ENCODE measurements at places on chromosomes 6 and 20. TPM values are rescaled to one million over a fixed set of nuclear protein-coding genes. Genes with fewer than 3 reads are reported as not detected.
A peak's percentile ranks its signal among the peaks of the same experiment; 100 is the strongest.

Gene HACE1
- polyA plus RNA-seq: 3.4 TPM

Gene BNIP5
- polyA plus RNA-seq: not detected

Gene EPHA7
- polyA plus RNA-seq: 0.29 TPM

Gene HLA-DMB
- 3.0 TPM for polyA plus RNA-seq

Gene GTSF1L
- not detected for polyA plus RNA-seq

Gene PKIB
- polyA plus RNA-seq: 0.67 TPM

Gene WASF1
- polyA plus RNA-seq: 12.8 TPM

Gene RIN2
- polyA plus RNA-seq: 22.4 TPM

Gene ANGPT4
- polyA plus RNA-seq: 0.03 TPM

Gene ACSS1
- 8.1 TPM for polyA plus RNA-seq

Gene CCN5
- 11.1 TPM for polyA plus RNA-seq

Gene FAM83D
- polyA plus RNA-seq: 58.3 TPM

Gene PTK6
- 2.2 TPM for polyA plus RNA-seq

Gene PTCHD4
- 0.15 TPM for polyA plus RNA-seq

DNA sequence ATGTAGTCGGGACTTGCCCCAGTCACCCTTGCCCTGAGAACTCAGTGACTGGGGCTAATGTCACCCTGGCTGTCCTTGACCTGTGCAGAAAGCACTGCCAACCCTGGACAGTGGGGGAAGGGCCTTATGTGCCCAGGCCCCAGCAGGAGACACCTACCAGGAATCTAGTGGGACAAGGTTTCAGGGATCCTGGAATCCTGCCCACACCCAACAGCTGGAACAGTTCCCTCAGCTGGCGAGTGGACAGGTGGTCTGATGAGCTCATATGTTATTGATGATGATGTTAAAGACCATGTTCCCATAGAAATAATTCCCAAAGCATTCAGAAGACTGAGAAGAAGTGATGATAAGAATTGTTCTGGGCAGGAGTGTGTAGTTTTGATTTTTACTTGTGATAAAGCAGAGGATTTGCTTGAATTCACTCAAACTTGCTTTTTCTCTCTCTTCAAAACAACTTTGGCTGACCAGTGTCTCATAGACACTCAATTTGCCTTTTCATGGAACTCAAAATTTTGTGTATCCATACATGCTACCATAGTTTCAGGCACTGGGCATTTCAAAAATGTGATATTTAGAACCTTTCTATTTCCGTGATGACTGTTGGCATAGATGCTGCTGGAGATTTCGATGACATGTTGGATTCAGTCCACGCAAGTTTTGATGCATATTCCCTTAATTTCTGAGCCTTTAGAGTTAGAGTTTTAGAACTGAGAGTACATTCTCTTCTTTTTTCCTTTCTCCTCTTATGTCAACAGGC is 79.3 kb downstream of the SLC22A3 start:
- DNase-seq: no peak

- DNase-seq: no peak
Observed at GRCh38 chr6:107443608-107444267, 15.6 kb downstream of the PDSS2 start.

DNA sequence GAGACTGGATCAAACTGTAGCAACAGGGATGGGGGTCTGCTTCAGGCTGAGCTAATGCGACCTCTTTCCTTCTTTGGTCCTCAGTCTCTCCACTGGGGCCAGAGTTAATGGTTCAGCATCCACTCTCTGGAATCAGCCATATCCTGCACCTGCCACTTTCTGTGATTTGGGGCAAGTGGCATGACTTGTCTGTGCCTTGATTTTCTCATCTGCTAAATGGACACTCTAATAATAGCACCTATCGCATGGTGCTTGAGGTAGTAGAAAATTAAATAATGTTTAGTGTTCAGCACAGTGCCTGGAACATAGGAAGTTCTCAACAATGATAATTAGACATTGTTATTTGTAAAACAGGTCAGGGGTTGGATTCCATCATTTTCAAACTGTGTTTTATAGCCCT is 6.3 kb downstream of the XKR7 start:
- no peak for DNase-seq

GRCh38 chr20:10448270-10449156 is 13.4 kb downstream of the SLX4IP start:
- DNase-seq: no peak

DNA sequence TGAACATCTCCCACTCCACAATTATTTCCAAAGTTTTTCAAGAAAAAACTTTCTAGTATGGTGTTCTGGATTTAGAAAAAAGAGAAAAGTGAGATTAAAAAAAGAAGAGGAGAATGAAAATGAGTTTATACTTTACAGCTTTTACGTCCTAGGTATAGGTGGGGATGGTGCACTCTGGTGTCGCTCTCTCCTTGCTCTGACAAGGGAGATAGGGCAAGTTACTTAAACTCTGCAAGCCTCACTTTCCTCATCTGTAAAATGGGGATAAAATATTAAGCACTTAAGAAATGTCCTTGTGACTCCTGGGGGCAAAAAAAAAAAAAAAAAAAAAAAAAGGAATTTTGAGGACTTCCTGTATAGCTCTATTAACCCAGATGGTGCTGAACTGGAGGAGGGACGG is 4.5 kb upstream of the MAS1 start:
- no peak for DNase-seq

- no peak for DNase-seq
Observed at GRCh38 chr6:24692003-24692402, 25.1 kb downstream of the ACOT13 start.

DNA sequence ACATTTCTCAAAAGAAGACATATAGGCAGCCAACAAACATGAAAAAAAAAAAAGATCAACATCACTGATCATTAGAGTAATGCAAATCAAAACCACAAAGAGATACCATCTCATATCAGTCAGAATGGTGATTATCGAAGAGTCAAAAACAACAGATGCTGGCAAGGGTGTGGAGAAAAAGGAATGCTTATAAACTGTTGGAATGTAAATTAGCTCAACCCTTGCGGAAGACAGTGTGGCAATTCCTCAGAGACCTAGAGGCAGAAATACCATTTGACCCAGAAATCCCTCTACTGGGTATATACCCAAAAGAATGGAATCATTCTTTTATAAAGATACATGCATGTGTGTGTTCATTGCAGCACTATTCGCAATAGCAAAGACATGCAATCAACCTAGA is 303.8 kb upstream of the THEMIS start:
- no peak for DNase-seq

DNA sequence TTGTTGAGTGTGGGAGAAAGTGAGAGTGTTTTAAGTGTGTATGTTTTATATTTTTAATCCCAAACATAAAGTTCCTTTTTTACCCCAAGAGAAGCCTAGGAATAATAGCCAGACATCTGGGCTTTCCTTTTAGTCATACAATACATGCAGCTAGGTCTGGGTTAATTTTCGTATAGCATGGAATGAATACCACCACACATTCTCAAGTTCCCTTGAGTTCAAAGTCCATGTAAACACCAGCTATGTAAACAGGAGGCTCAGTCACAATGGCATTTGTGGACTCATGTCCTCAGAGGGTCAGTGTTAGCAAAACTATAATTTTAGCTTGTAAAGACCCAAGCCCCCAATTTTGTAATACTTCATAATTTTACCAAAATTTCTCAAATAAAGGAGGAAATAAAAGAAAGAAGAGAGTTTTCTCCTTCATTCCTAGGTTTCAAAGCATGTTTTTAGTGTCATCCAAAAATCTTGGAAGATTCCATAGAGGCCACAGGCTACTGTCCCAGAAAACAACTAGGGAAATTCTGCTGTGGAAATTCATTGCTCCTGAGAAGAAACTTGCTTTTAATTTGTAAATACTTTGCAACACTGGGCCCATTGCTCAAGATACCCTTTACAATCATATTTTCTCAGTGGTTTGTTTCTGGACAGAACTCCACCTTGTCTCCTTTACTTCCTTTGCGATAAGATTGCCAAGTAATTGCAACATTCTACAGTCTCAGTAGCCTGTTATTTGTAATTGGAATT is 671.2 kb downstream of the COL12A1 start:
- DNase-seq: peak; percentile 59

- no peak for DNase-seq
Observed at GRCh38 chr20:9279918-9280401, 211.1 kb downstream of the PLCB4 start.

DNA sequence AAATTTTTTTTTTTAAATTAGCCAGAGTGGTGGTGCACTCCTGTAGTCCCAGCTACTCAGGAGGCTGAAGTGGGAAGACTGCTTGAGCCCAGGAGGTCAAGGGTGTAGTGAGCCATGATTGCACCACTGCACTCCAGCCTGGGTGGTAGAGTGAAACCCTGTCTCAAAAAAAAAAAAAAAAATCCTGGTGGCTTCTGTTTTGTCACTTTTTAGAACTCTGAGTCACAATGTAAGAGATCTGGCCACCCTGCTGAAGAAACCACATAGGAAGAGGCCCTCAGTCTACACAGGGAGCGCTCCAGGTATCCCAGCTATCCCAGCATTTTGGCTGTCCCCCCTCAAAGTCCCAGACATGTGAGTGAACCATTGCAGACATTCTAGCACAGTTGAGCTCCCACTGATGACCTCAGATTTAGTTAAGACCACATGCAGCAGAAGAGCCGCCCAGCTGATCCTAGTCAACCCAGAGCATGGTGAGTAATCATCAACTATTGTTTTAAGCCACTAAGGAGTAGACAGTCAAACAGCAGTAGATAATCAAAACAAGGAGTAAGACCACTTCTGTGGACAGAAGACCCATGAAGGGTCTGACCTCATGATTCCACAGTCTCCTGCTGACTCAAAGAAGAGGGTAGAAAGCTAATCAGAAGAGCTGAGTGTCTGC is 12.7 kb upstream of the ARFGEF2 start:
- no peak for DNase-seq

DNA sequence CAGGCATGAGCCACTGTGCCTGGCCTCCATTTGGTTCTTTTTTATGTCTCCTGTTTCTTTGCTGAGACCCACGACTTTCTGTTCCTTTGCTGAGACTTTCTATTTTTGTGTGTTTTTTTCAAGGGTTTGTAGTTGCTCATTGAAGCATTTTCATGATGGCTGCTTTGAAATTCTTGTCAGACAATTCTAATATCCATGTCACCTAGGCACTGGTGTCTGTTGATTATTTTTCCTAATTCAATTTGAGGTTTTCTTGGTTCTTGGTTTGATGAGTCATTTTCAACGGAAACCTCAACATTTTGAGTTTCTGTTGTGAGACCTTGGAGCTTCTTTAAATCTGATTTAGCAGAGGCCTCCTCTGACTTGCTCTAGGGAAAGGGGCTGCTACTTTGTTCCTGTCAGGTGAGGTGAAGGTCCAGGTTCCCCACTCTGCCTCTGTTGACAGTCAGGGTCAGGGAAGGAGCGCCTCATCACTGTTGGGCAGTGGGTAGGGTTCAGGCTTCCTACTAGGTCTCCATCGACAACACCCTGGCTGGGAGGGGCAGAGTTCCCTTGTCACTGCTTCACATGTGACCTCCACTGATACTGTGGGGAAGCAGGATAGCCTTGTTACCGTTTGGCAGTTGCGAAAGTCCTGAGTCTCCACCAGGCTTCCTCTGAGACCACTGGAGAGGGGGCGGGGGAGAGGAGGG is 67.2 kb upstream of the RNF24 start:
- DNase-seq: no peak

DNA sequence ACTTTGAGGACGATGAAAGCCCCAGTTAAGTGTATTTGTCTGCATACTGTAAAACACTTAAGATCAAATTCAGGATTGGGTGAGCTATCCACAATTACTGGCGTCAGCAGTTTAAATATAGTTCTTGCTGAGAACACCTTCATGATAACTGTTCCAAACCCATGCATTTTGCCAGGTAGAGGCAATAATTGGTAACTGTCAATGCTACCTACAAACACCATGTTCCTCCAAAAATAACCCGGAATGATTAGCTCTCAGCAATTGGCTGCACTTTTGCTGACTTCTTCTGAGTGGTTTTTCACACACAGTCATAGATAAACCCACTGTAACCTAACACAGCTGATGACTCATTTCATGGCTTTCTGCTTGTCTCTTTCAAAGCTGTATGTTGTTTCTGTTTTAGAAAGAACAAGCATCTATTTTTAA is 1358.6 kb upstream of the GJE1 start:
- no peak for DNase-seq

GRCh38 chr6:43163899-43164298 is 7.2 kb upstream of the SRF start:
- no peak for DNase-seq

- no peak for DNase-seq
Observed at GRCh38 chr20:50272030-50272723, 81.5 kb downstream of the CEBPB start.

DNA sequence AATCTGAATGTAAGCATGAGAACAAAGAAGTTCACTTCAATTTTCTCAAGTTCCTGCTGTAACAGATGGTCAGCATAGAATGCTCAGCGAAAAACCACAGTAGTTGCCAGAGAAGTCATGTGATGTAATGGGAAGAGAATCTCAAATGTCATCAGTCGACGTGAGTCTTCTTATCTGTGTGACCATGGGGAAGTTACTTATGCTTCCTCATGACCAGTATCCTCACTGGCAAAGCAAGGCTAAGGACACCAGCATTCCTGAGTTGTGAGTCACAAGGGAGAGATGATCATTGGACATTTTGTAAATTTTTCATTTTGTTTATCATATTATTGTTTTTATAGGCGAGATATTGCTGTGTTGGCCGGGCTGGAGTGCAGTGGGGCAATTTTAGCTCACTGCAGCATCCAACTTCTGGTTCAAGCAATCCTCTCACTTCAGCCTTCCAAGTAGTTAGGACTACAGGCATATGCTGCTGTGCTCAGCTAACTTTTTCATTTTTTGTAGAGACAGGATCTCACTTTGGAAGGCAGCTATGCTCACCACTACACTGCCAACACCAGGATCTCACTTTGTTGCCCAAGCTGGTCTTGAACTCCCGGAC is 21.9 kb downstream of the SGK1 start:
- peak; percentile 82 for DNase-seq

DNA sequence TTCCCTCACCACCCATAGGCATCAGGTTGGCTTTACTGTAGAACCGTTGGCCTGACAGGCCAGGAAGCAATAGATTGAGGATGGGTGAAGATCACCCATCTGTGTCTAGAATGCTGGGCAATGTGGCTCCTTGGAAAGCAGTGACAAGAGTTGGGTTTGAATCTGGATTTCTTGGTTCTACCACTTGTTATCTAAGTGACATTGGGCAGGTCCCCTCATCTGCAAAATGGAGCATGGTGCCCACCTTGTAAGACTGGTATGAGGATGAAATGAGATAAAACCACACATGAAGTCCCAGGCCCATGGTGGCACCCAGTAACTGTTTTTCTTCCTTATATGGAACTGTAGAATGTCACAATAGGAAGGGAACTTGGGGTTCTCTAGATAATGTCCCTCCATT is 22.6 kb upstream of the SIRPB2 start:
- DNase-seq: no peak

GRCh38 chr6:87945966-87946365 is 101.7 kb upstream of the SPACA1 start:
- no peak for DNase-seq

- DNase-seq: no peak
Observed at GRCh38 chr6:43481075-43481474, 3.7 kb downstream of the TJAP1 start.

DNA sequence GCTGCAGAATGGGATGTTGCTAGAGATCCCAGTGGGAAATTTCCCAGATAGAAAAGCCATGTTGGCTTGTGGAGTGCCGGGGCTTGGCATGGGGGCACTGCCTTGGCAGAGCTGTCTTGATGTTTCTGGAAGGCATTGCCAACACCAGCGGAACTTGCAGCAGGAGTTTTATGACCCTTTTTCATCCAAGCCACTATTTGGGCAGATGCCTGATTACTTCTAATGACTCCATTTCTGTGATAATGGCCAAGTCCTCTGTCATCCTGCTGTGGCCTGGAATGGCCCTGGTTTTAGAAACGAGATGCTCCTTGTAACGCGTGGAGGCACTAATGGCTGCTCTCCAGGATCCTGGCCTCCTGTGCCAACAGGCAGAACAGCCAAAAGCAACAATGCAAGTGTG is 229.0 kb downstream of the ZNF217 start:
- DNase-seq: no peak
